Activated naive CD4-positive, alpha-beta T cell treated with anti-CD3 and anti-CD28 coated beads, Interleukin-2, amount 10 ng/mL, durations not matched to agents 7 days and 5 days (primary cell): ENCODE measurements at places on chromosomes 11 and 22.

DNA sequence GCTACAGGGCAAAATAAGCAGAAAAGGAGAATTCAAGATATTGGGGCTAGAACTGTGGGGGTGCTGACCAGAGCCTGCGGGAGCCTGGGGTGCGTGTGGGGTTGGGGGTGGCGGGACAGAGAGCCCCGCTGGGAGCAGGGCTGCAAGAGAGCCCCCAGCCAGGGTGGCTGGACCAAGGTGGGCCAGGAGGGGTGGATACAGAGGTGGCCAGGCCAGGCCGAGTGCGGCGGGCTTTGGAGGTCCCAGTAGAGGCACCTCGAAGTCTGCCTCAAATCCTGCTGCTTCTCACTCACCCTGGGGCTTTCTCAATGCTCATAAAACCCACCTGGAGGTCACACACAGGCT, 16.9 kb upstream of the MUC5B start:
- peak; percentile 8 for DNase-seq

DNA sequence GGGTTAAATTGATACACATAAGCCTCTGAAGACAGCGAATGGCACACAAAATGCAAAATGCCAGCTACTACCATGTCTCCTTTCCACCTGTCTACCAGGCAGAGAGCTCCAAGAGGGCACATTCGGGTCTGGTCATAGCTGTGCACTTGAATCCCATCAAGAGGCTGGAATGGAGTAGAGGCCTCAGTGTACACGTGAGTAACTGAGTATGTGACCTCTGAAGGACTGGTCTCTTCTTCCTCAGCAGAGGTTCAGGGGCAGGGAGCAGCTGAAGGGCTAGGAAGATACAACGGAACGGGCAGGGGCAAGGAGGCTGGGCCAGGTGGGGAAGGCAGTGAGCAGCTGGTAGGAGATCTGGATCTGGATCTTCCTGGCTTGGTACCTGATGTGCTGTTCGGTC, 56.3 kb upstream of the PHOX2A start:
- no peak for DNase-seq

DNA sequence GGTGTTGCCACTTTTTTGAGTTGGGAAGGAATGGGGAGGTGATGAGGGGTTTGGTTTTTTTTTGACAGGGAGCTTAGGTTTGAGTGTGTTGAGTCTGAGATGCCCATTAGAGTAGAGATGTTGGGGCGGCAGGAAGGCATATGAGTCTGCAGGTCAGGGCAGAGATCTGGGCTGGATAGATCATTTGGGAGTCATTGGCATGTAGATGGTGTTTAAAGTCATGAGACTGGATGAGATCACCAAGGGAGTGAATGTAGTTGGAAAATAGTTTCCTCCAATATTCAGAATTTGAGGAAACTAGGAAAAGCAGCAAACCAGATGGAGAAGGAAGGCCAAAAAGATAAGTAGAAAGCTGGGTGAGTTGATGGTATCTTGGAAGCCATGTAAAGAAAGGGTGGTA, 2.1 kb upstream of the ANAPC15 start:
- no peak for DNase-seq

- DNase-seq, result peak; percentile 65
Observed at GRCh38 chr11:125141686-125142535, 22.6 kb upstream of the PKNOX2 start.

DNA sequence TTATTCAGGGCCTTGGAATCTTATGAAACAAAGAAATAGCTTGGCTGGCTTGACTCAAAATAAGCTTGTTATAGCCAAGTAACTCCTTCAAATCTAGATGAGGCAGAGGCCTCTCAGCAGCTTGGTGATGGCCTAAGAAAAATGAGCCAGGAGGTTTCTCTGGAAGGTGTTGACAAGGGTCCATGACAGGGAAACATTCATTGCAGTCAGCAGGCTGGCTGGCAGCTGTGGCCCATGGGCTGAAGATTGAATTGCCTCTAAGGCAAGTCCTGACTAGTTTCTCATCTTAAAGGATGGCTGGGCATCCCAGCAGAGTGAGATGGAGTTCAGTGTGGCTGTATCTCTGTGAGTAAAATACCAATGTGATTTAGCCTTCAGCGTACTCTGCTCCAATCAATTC, 441.0 kb downstream of the NELL1 start:
- DNase-seq, result no peak

DNA sequence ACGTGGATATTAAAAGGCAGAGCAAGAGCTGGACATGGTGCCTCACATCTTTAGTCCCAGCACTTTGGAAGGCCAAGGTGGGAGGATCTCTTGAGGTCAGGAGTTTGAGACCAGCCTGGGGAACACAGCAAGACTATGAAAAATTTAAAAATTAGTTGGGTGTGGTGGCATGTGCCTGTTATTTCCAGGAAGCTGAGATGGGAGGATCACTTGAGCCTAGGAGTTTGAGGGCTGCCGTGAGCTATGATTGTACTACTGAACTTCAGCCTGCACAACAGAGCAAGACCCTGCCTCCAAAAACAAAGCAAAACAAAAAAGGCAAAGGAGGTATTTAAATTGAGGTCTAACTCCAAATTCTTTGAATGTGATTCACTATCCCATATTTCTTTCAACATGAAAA, 23.5 kb downstream of the RDX start:
- DNase-seq, result no peak

DNA sequence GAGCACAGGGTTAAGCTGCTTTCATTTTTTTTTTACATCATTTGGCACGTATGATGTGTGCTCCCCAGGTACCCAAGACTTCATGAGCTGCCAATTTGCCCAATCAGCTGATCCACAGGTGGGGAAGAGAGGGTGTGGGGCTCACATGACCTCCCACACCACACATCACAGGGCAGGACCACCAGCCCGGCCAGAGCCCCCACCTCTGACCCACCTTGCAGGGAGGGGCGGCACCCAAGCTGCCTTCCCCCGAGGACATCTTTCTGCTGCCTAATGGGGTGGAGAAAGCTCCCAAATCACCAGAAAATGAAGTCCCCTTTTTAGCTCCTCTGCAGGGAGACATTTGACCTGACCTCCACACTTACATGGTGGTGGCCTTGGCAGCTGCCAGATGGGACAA, 119.8 kb downstream of the MPPED1 start:
- DNase-seq, result no peak

DNA sequence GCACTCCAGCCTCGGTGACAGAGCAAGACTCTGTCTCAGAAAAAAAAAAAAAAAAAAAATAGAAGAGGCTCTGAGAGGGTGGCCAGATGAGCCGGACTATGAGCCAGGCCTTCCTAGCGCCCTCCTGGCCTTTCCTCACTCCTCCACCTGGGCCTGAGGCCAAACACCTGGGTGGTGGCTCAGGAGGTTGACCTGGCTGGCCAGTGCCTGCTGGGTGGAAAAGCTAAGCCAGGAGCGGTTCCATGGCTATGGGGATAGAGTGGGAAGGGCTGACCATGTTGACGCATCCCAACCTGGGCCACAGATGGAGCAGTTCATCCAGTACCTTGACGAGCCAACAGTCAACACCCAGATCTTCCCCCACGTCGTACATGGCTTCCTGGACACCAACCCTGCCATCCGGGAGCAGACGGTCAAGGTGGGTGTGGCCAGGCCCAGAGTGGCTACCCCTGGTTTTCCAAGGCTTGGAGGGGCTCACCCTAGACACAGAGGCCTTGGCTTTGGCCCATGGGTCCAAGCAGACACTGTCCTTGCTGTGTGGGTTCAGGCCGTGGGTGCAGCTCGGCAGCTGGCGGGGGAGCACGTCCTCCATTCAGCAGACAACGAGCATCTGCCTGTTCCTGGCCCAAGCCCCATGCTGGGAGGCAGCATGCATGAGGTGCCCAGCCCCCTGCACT, 7.6 kb downstream of the SCYL1 start:
- DNase-seq, result no peak

GRCh38 chr11:85682330-85683305, 3.4 kb downstream of the CCDC89 start:
- peak; percentile 68 for DNase-seq

GRCh38 chr22:28466399-28466798, 213.2 kb downstream of the TTC28 start:
- DNase-seq, result no peak

DNA sequence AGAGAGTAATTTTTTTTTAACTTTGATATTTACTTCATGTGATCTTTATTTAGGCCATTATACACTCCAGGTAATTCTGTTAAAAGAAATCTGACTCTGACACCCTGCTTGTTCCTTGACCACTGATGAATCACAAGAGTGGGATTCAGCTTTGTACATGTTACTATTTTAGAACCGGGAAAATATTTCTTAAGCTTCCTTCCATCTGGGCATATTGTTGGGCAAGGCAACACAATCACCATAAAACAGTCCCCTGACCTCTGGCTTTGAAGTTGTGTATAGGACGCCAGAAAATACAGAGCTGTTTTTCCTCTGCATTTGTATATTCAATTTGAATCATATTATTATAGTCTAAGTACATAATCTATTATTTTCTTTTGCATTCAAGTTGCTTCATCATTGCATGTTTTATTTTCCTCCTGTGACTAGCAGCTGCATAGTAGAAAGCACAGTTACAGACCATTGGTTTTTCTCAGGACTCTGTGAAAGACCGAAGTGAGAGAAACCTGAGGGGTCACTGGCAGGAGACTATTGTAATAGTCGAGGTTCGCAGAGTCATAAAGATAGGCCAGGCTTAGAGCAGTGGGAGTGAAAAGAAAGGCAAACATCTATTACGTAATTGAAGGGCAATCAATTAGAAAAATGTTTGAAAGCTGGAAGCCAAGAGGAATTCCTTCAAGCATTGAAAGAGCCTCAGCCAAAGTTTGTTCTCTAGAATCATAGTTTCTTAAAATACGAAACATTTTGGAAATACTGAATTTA, 51.8 kb upstream of the SLC36A4 start:
- no peak for DNase-seq

DNA sequence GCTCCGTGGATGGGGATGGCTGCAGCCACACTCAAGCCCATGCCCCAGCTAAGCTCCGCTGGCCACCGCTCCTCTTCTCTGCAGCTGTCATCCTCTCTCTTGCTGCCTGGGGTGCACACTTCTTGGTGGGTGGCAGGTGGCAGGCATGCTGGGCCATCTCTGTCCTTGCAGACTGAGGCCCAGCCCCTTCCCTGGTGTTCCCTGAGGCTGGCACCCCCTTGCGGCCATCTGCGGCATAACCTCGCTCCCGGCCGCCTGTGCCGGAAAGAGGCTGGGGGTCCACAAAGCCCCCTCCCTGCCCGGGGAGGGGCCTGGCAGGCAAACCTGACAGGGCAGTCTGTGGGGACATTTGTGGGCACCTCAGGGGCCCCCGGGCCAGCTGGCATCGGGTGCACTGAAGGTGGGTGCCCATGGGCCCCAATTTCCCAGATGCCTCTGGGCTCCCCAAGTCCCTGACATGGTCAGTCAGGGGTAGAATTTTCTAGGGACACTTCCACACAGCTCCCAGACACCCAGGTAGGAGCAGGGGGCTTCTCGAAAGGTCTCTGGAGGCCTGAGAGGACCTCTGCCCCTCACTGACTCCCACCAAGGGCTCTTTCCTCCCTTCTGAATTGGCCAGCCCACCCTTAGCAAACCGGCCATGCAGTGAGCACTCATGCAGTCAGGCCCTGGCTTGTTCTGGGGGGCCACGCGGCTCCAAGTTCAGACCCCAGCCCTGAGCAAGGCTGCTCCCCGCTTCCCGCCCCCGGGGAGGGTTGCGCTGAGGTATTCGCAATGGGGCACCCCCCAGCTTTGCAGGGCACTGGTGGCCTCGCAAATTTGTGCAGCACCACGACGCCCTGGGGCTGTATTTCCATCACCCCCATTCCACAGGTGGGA, 23.5 kb upstream of the TH start:
- peak; percentile 69 for DNase-seq

GRCh38 chr11:68927280-68928135, 23.8 kb downstream of the IGHMBP2 start:
- no peak for DNase-seq

- DNase-seq, result no peak
Observed at GRCh38 chr11:34564807-34565241, 51.2 kb upstream of the ELF5 start.
